ENCODE measurements at places on chromosomes 4 and X.

DNA sequence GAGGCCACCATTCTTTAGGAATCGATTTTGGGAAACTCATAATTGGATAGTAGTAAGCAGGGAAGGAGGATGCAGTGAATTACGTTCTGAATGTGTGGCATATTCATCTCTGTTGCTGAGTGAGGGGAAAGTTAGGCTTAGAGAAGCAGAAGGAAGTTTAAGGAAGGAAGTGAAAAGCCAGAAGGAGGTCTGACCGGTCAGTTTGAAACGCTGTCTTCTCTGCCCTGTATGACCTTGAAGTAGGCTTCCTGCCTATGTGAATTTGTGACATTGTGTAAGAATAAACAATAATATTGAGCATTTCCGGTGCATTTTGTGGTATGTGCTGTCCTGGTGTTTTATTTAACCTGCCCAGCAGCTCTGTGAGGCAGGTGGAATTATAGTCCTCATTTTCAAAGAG, 67.3 kb downstream of the PDLIM5 start:
- DNase-seq = no peak

DNA sequence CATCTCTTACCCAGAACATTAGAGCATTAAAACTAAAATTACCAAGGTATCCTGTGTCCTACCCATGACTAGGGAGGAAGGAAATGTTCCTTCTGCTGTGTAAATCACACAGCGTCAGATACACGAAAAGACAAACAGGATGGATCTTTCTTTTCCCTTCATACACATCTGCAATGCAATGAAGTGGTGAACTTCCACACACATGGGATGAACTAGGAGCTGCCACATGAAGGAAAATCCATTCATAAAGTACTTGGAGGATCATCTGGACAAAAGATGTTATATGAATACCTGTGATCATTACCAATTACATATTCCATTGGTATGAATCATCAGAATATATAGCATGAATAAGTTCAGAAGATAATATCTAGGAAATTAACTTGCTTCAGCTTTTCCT, 46.2 kb downstream of the LDB2 start:
- DNase-seq = no peak

DNA sequence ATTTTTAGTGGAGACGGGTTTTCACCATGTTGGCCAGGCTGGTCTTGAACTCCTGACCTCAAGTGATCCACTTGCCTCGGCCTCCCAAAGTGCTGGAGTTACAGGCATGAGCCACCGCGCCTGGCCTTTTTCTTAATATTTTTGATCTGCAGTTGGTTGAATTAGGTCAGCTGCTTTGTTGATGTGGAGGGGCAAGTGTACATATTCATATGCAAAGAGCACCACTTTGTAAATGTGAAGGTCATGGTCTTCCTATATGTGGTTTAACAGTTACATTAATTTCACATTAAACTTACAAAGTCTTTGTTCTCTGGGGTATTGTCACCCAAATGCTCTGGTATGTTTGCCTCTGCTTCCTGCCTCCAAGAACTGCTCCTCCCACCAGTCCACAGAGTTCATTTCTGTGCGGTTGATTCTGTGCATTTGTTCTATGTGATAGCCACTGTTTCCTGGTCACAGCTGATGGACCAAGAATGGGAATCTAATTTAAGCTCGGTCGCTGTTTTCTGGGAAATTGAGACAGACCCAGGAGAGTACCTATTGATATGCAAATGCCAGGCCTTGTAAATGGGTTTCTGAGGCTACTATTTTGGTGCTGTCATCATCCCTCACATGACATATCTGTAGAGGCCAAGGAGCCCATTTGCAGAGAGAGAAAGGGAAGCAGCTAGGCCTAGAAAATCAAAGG, 26.9 kb upstream of the HPSE start:
- no peak for DNase-seq

GRCh38 chr4:76589402-76589801, 154.4 kb downstream of the SHROOM3 start:
- DNase-seq = no peak

DNA sequence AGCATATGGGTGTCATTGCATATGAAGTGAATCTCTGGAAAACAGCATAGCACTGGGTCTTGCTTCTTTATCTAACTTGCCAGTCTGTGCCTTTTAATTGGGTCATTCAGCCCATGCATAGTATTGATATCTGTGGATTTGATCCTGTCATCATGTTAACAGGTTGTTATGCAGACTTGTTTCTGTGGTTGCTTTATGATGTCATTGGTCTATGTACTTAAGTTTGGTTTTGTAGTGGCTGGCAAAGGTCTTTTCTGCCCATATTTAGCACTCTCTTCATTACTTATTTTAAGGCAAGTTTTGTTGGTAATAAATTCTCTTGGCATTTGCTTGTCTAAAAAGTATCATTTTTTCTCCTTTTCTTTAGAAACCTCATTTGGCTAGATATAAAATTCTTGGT, 221.1 kb upstream of the ITM2A start:
- DNase-seq = no peak

All from CD4-positive, alpha-beta T cell treated with Interleukin-17A for 1 hour (primary cell).